ENCODE measurements at places on chromosomes 7 and 10.

GRCh38 chr7:51326656-51327286, 10.2 kb upstream of the COBL start:
- no peak for DNase-seq

- DNase-seq = no peak
These were observed 94.9 kb upstream of the DLX6 start for GRCh38 chr7:96910486-96910885.

GRCh38 chr7:42726066-42726785, 185.6 kb downstream of the C7orf25 start:
- DNase-seq = no peak

DNA sequence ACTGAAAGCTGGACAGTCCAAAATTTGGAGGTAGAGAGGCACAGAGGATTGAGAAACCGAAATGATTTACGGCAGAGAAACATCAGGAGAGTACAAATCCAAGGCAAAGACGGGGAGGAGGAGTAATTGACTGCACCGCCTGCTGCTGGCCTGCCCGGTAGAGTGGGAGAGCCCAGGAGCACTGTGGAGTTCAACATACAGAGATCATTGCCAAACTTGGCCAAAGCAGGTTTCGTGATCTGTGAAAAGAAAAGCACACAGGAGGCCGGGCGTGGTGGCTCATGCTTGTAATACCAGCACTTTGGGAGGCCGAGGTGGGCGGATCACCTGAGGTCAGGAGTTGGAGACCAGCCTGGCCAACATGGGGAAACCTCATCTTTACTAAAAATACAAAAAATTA, 306.0 kb upstream of the PFKP start:
- no peak for DNase-seq

- DNase-seq = no peak
These were observed 112.1 kb upstream of the KLF6 start for GRCh38 chr10:3897156-3897555.

GRCh38 chr10:90968328-90969081, 47.6 kb upstream of the ANKRD1 start:
- DNase-seq = no peak

GRCh38 chr10:81280497-81281479, 594.2 kb upstream of the NRG3 start:
- DNase-seq = no peak

GRCh38 chr7:158028290-158028941, 559.2 kb downstream of the PTPRN2 start:
- no peak for DNase-seq

DNA sequence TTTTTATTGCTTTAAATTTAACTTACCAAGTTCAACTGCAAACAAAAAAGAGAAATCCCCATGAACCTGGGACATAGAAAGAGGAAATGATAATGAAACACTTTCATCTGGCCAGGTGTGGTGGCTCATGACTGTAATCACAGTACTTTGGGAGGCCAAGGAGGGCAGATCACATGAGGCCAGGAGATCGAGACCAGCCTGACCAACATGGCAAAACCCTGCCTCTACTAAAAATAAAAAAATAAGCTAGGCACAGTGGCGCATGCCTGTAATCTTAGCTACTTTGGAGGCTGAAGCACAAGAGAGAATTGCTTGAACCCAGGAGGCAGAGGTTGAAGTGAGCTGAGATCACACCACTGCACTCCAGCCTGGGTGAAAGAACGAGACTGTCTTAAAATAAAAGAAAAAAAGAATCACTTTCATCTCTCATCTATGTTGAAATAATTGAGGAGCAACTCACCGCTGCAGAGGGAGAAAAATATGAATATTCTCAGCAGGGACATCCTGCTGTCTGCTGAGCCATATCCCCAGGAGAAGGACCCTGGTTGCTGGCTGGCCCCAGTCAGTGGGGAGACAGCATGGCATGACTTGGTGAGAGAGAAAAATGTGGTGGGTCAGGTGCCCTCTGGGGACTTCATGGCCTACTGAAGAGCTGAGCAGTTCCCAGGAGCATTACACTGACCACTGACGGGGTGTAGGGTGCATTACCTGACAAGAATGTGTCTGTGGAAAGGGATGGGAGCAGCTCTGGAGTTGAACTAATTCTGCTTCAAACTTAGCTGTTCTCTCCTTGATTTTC, 22.8 kb upstream of the TARP start:
- DNase-seq = no peak

DNA sequence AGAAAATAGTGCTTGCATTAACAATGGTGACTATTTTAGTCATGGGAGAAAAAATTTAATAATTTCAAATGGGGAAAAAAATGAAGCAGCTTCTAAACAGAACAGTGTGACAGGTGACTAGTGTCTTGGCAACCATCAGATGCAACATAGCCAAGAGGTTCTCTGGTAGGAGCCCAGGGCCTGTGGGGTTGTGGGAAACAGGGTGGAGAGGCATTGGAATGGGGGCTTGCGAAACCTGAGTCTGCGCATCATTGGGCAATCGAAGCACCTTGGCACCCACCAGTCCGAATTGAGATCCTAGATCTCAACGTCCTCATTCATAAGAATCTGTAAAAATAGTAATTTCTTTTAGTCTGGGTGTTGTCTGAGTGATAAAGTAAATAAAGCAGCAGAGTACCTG, 19.2 kb upstream of the PARD3 start:
- no peak for DNase-seq

GRCh38 chr10:79385804-79386531, 38.7 kb downstream of the PPIF start:
- no peak for DNase-seq

DNA sequence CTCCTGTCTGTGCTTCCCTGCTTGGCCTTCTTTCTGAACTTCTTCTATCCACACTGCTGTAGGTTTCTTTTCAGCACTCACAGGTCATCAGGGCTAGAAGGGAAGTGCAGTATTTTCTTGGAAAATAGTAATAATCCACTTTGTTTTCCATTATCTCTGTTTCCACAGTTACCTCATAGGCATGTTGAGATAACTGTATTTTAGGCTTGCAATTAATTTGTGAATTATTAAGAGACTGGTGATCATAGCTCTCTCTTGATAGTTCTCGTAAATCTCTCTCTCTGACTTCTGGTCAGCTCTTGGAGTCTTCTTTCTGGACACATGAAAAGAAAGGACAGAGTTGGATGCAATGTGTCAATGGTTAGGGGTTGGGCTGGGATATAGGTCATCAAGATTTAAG, 243.6 kb upstream of the IGFBP3 start:
- no peak for DNase-seq

DNA sequence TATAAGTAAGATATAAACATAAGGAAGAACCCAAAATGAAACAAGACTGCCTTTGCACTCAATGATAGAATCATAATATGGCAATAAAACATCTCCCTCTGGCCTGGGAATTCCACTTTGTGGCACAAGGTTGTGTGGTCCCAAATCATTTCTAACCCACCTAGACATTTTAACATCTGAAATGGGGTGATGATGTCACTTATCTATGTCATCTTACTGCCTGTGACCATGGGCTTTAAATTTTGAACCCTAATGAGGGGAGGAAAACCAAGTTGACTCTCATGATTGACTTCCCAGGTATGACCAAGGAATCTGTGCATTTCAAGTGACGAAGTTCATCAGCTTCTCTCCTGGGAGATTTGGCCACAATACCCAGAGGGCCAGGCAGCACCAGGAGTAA, 24.5 kb upstream of the ACSM6 start:
- no peak for DNase-seq

DNA sequence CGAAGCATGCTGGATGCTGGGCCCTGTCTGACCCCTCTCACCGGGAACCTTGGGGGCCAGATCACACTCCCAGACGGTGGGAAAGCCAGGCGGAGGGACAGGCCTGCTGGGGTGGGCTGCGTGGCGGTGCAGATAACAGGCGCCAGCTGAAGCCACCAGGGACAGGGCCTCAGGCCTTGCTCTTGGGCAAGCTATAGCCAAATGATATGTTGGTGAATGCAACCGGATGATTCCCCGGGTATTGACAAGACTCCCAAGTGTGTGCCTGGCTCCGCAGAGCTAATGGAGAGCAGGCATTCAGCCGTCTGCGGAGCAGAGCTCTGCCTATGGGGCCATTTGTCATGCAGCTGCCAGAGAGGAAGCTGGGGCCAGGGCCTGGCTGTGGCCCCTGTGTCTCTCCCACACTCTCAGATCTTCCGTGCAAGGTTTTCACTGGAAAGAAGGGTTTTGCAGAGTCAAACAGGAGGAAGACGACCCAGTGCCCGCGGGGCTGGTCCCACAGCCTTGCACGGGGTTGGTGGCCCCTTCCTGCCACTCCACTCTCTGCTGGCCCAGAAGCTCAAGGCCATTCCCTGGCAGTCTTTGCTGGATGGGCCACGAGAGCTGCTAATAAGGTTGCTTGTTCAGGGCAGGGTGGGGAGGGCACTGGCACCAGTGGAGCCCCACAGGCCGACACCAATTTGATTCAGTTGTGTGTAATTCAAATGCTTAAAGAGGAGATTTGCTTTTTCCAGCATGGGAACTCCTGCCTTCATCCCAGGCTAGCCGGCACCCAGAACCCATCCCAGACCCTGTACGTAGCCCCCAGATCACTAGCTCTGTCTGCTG, 91.8 kb downstream of the PRKAG2 start:
- no peak for DNase-seq

DNA sequence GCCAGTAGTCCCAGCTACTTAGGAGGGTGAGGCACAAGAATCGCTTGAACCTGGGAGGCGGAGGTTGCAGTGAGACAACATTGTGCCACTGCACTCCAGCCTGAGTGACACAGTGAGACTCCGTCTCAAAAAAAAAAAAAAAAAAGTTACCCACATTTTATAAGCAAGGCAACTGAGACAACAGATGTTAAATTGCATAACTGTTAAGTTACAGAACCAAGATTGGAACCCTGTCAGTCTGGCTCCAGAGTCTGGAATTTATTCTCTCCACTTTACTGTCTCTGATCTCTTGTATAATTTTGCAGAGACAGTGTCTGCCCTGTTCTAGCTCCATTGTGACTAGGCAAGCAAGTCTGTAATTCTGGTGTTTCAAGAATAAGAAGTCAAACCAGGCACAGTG, 6.2 kb upstream of the ITGB1 start:
- DNase-seq = no peak

DNA sequence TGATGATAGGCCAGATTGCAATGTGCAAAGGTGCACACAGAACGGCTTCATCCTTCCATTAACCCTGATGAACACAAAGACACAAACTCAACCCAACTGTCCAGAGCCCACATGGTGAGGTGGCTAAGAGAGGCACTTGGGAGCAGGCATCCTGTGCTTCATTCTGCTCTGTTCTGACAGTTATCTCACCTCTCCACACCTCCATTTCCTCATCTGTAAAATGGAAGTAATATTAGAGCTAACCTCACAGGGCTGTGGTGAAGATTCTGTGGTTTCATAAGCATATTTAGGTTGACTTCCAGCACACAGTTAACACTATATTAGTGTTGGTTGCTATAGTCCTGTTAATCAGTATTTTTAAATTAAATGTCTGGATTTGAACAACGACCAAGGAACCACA, 126.3 kb downstream of the TAX1BP1 start:
- DNase-seq = no peak

- DNase-seq = no peak
These were observed 25.0 kb upstream of the CDH23 start for GRCh38 chr10:71371750-71372166.

- DNase-seq = no peak
These were observed 97.0 kb downstream of the MICALL2 start for GRCh38 chr7:1362301-1362700.

DNA sequence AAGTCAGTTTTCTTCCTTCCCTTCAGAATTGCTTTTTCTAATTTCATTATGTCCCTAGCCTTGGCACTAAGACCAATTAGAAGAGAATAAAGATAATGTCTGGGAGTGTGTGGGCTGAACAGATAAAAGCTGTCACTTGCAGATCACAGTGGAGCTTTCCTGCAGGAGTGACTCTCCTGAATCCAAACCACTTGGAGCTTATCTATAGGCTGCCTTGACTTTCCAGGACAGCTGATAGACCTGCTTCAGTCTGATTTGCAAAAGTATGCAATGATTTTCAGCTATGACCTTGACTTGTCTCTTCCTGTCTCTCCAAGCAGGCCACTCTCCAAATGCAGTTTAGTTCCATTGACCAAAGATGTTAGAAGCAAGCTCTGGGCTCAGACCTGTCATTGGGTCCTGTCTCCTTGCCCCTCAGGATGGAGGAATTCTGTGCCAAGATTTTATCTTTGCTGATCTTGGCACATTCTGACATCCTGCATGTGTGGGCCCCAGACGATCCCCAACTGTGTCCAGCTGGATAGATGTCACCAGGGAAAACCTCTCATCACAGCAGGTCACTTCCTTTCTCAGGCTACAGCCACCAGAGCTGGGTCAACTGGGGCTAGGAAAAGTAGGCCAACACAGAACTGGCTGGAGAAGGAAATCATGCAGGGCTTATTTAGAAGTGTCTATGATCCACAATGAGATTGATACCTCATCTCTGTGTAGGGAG, 120.9 kb upstream of the ZNF438 start:
- no peak for DNase-seq

DNA sequence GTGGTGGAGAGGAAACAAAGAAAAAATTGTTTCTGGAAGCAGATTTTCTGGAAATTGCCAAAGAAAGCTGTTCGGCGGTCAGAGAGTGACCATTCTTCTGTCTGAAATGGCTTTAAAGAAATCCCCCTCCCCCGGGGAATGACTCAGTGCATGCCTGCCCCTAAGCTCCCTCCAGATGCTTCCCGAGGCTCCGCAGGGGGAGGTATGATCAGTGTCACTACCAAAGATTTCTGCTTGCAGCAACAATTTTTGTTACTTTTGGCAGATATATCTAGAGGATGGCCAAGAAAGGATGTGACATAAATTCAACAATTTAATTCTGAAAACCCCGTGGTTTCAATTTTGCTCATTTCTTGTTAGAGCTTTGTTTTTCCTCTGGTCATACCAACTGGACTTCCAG, 163.9 kb downstream of the JCAD start:
- no peak for DNase-seq

DNA sequence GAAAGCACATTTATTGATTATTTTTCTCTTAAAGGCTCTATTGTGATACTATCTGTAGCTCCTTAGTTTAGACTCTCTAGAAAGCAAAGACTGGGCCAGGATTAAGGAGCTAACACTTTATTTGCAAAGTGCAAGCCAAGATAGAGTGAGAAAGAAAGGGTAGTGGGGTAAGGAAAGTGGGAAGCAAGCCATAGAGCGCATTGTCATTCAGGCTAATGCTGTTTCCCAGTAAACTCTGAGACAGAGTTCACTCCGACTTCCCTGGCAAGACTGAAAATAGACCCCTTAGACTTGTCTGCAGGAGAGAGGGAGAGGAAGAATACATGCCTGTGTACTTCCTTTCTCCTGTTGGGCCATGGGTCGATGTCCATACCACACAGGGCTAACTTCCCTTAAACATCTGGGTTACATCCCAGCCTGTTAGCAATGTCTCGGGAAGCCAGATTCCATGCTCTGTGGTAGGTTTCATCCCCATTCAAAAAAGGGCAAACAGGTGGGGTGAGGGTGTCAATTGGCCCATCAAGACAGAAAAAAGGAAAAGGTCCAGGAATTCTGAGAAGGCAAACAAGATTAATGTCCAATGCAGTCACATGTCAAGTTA, 875.8 kb upstream of the CELF2 start:
- DNase-seq = no peak

DNA sequence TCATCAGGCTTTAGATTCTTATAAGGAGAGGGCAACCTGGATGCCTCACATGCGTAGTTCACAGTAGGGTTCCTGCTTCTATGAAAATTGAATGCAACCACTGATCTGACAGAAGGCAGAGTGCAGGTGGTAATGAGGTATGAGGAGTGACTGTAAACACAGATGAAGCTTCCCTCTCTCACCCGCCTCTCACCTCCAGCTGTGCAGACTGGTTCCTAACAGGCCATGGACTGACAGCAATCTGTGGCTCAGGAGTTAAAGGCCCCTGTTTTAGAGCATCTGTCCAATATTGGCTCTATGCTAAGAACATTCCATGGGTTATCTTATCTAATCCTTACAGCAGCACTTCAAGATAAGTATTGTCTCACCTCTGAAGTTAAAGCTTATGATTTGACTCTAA, 213.5 kb upstream of the NRP1 start:
- DNase-seq = no peak
